NCI-H510A (cell line): ENCODE measurements at places on chromosomes 12 and 14.

DNA sequence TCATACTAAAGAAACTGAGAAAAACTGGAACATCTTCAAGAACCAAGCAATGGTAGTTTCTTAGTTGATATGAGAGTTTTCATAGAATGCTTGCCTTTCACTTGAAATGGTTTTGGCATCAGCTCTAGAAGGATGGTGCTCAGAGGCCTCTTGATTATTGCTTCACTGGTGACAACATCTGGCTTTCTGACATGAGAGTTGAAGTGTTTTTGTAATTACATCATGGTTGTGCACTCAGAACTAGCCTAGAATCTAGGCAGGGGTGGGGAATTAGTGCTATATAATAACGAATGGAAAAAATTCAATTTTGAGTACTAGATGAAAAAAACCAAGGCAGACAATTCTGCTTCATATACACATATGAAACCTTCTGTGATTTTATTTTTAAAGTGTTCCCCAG is 172.8 kb upstream of the LMNTD1 start:
- DNase-seq, result peak; percentile 23

- DNase-seq, result no peak
Measured at GRCh38 chr14:73465823-73466532, 7.6 kb upstream of the NUMB start.

GRCh38 chr12:53983950-53984572 is 885 bp upstream of the HOXC10 start:
- no peak for DNase-seq

DNA sequence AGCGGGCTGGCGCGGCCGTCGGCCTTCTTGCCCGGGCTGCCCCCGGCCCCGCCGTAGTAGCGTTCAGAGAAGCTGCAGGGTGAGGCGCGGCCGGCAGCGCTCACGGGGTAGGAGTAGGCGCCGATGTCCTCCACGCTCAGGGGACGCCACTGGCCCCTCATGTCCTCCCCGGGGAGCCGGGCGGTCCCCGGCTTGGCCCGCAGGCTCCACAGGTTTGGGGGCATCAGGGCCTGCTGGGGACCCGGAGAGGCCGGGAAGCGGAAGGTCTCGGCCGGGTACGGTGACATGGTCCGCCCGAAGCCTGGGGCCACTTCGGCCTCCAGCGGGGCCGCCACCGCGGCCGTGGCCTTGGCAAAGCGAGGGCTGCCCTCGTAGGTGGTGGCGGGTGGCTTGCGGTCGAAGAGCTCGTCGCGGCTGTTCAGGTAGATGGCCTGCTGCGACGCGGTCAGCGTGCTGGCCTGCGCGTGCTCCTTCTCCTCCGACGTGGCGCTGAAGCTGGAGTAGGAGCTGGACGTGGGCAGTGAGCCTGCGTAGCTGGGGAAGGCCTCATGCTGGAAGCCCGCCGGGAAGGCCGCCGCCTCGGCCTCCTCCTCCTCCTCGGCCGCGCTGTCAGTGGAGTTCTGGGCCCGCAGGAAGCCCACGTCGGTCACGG is 48.7 kb downstream of the BEGAIN start:
- DNase-seq, result no peak

- DNase-seq, result no peak
Measured at GRCh38 chr14:72839753-72840607, 53.9 kb downstream of the DPF3 start.

DNA sequence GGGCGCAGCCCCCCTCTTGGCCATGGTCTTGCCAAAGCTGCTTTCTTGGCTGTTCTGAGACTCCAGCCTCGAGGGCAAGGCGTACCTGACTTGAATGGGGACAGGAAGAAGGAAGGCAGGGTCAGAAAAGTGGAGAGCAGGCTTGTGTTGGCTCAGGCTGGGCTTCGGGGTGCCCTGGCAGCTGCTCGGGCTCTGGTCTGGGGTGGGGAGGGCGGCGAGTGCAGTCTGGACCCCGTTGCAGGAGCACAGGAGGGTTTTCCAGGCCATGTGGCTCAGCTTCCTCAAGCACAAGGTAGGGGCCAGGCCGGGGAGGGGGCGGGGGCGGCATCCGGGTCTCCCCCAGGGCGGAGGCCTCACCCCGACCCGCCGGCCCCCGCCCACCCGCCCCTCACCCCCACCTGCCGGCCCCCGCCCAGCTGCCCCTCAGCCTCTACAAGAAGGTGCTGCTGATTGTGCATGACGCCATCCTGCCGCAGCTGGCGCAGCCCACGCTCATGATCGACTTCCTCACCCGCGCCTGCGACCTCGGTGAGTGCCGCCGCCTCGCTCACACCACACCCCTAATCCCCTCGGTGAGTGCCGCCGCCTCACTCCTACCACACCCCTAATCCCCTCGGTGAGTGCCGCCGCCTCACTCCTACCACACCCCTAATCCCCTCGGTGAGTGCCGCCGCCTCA is 4.2 kb downstream of the NOC4L start:
- no peak for DNase-seq

GRCh38 chr12:26762186-26762585 is 70.8 kb downstream of the ITPR2 start:
- no peak for DNase-seq
